ENCODE measurements at places on chromosomes 4 and X. TPM values are rescaled to one million over a fixed set of nuclear protein-coding genes. Genes with fewer than 3 reads are reported as not detected.

DNA sequence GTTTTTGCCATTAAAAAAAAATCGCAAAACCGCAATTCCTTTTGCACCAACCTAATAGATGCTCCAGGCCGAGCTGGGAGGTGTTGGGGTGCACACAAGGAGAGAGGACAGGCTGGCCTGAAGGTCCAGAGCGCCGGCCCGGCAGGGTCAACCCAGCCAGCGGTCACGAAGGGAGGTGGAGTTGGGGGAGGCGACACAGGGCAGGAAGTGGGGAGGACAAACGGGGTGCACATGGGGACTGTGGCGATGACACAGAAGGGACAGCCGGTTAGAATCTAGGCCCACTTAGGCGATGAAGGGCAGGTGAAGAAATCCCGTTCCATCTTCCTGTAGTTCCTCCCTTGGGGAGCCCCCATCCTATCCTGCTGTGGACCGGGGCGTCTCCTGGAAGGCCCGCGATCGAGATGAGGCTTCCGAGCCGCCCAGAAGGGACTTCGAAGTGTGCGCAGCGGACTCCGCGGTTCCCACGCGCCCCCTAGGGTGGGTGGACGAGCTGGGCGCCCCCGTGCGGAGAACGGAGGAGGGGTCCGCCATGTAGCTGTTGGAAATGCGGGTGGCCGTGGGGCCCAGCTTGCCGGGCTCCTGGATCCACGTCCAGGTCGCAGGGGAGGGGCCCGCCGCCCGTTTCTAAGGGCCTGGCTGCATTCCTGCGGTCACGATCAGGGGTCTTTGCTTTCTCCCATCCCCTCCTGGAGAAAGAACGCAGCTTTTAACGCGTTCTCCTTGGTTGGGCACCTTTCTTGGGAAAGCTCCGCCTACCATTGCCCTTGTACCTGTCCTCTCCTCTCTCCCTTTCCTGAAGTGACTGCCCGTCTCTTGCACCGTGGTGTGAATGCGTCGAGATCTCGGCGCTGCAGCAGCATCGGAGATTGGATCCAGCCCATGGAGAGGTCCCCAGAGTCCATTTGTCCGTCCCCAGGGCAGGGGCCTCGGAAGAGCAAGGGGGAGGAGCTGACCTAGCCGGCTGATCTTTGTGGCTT lies 17.0 kb upstream of the HPF1 start:
- no peak for DNase-seq

GRCh38 chrX:49673394-49673793 lies 22.4 kb downstream of the PAGE1 start:
- no peak for DNase-seq

- no peak for DNase-seq
Measured at GRCh38 chrX:19174401-19175025, 52.2 kb upstream of the ADGRG2 start.

GRCh38 chrX:17023661-17024060 lies 77.2 kb downstream of the REPS2 start:
- no peak for DNase-seq

GRCh38 chr4:172985552-172985951 lies 183.1 kb upstream of the GALNT7 start:
- no peak for DNase-seq

- no peak for DNase-seq
Measured at GRCh38 chr4:7336732-7337131, 98.0 kb downstream of the PSAPL1 start.

GRCh38 chrX:123274796-123275195 lies 90.7 kb downstream of the GRIA3 start:
- no peak for DNase-seq

DNA sequence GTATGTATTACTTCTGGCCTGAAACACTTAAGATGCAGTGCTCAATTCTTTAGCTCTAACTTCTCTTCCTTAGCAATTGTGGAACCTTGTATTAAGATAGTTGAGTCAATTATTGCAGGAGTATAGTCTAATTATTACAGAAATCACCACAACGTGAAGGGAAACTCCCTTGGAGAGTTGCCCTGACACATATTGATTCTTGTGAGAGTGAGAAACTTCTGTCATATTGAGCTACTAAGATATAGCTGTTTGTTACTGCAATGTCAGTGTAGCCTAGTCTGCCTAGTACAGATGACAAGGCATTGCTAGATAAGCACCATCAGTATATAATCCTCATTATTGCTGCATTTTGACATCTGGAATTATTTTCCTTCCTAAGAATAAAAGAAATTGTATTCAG lies 82.7 kb upstream of the TEX13C start:
- DNase-seq, result no peak

GRCh38 chr4:179165862-179166261 lies 1723.6 kb upstream of the AGA start:
- DNase-seq, result no peak

- DNase-seq, result no peak
Measured at GRCh38 chrX:119667111-119667878, 25.7 kb downstream of the SEPTIN6 start.

DNA sequence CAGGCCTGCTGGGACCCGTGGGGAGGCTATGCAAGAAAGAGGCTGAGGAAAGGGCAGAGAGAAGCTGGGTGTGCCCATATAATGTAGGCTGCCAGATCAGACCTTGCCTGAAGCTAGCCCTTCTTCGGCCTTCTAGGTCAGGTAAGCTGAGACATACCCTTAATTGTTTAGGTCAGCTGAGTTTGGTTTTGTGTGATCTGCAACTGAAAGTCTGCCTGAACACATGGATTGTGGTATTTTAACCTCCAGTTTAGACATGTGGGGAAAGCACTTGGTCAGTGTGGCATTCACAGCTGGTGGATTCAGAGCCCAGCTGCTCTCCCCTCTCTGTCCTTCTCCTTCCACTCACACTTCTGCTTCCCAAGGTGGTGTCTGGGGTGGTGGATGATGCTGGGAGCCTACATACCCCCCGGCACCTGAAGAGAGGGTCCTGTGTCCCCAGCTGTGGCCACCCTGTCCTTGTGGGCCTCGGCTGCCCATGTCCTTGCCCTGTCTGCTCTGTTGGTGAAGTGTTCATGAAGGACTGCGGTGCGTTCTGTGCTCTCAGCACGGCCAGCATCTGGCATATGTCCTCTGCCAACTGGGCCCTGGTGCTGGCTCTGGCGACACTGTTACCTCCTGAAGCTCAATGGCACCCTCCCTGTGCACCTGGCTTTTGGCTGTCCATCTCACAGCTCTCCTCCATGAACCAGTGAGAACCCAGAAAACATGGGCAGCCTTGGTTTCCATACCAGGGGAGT lies 82.1 kb downstream of the NAT8L start:
- no peak for DNase-seq

DNA sequence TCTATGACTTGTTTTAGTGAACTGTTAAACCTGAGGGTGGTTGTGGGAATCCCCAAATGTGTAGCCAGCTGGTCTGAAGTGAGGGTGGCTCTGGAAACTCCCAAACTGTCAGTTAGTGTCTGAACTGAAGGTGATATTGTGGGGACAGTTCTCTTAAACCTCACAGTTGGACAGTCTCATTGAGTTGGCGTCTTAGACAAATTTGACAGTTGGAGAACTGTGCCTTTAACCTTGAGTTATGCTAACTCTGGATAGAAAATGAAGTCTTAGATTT lies 20.7 kb upstream of the CTSO start:
- DNase-seq, result no peak

DNA sequence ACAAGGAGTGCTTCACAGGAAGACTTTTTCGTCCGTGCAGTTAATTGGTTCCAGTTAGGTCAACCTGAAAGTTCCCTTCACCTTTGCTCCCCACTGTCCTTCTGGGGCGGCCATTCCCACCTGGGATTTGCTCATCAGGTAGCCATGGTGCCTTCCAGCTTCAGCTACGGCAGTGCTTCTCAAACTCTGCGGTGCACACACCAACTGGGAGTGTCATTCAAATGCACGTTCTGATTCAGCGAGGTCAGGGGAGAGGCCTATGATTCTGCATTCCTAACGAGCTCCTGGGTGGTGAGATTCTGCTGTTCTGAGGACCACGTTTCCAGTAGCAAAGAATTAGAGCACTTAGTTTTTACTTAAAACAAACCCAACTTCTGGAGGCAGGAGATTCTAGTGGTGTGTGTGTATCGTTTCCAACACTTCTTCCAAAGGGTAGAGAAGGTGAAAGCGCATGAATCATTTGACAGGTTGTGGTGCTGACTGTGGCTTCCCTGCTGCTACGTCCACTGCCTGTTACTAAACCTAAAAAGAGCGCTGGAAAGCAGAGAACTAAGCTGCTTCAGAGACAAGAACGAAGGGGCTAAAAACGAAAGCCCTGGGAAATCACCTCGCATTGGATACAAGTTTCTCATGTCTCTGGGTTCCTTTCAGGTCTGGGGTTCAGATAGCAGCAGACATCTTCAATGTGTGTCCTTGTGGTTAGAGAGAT lies 4.7 kb upstream of the HELT start:
- DNase-seq, result no peak

DNA sequence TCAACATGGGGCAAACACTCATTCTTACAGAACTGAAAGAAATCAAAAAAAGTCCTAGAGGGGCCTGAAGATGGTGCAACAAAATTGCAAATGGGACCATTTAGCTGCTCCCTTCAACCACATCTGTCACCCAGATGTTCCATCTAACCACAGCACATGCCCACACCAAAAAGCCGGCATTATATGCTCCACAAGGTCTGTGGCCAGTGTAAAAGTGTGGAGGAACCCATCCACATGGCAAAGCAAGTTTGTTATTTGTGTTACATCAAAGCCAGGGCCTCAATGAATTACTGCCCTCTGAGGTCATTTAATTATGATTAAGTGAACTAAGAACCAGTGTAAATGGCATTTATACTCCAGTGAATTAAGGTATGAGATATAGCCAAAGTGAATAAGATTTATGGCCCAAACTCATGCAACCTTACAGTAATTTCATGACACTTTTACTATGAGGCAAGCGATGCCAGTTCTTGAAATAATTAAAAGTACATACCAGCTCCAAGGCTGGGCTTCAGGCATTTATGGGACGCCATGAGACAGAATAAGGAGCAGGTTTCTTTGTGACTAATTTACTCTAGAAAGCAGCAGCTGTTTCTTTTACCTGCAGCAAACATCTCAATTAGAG lies 48.7 kb upstream of the FGF16 start:
- no peak for DNase-seq

DNA sequence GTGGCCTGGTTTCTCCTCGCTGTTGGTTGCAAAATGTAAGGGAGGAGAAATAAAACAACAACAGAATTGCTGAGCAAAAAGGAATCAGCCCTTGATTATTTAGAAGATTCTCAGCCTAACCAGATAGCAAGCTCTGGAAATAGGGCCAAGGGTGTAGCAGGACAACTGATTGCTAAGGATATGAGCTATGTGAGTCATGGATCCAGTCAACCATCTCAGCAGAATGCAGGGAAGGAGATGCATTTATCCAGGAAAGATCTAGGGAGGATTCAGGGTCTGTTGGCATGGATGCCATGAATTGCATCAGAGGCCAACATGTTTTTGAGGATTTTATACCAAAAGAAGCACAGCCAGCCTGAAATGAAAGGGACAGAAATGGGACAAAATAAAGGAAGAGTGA lies 2.2 kb upstream of the XAGE3 start:
- DNase-seq, result no peak

- DNase-seq, result no peak
Measured at GRCh38 chr4:11069581-11070211, 359.0 kb downstream of the HS3ST1 start.

GRCh38 chr4:17636341-17636695 lies 21.9 kb downstream of the MED28 start:
- DNase-seq, result no peak

DNA sequence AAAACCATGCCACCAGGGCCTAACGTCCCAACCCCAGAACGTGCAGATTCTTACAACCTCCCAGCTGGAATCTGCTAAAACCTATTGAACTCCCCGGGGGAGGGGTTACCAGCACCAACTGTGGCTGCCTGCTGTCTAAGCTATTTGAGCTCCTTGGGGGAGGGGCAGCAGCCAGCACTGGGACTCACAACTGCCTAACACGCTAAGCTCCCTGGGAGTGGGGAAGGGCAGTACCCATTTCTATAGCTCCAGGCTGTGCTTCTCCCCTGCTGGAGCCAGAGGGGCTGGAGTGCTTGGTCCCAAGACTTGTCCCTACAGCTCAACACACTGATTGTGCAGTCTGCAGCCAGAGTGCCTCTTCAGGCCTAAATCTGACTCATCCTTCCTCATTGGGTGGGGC lies 459.8 kb upstream of the FGF16 start:
- no peak for DNase-seq

DNA sequence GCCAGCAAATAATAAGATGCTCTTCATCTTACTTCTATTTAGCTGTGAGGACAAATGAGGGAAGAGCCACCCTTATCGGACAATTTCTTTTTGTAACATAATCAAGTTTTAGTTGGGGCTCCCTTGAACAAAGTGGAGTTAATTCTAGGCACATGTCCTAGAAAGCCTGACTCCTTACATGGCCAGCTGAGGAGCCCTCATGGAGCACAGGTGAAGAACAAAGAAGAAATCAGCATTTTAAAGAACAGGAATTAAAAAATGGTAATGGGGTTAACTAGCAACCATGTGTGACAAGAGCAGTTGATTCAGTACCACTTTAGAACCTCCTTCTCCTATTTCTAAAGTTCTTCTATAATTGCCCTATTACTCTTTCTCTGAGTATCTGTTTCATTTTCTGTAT lies 15.9 kb downstream of the GPR82 start:
- DNase-seq, result no peak

- DNase-seq, result no peak
Measured at GRCh38 chrX:25012793-25013631, 2.8 kb downstream of the ARX start.

GRCh38 chr4:42341518-42342026 lies 55.7 kb upstream of the SHISA3 start:
- DNase-seq, result no peak

RNF113A gene
- 15.4 TPM for total RNA-seq

BANK1 gene
- 0.15 TPM for total RNA-seq

ARSH gene
- not detected for total RNA-seq

ANTXR2 gene
- total RNA-seq, result 8.4 TPM

NUP62CL gene
- 5.5 TPM for total RNA-seq

ZFP92 gene
- 0.03 TPM for total RNA-seq

CXorf51A gene
- not detected for total RNA-seq

HSFX2 gene
- total RNA-seq, result not detected

APBB2 gene
- 19.7 TPM for total RNA-seq

PRDM8 gene
- not detected for total RNA-seq

CENPVL2 gene
- total RNA-seq, result not detected

All from HepG2 (cell line).